Activated naive CD4-positive, alpha-beta T cell treated with anti-CD3 and anti-CD28 coated beads, Interleukin-2, amount 50 U/mL, for 16 hours (primary cell): ENCODE measurements at places on chromosomes 3 and 15.

DNA sequence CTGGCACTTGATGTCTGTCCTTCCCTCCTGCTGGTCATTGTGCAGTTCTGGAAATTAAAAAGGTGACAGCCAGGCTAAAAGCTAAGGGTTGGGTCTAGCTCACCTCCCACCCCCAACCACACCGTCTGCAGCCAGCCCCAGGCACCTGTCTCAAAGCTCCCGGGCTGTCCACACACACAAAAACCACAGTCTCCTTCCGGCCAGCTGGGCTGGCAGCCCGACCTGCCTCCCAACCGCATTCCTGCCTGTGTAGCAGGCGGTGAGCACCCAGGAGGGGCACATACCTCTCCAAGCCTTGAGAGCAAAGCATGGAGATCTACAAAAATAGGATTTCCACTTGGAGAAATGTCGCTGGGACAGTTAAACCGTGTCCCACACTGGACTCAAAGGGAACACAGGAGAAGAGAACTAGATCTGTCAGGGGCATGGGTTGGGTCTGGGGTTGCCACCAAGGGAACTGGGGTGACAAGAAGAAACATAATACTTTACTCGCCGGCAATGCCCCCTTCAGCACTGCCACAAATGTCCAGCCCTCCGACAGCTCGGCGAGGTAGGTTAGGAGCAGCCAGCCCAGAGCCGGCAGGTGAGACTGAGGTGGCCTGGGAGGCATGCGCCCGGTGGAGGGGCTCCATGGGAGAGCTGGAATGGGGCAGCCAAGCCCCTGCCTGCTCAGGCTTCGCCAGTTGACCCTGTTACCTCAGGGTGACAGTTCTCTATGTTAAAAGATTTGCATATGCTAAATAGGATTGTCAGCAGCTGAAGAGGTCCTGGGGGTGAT lies 52.2 kb downstream of the EXOG start:
- DNase-seq: no peak

DNA sequence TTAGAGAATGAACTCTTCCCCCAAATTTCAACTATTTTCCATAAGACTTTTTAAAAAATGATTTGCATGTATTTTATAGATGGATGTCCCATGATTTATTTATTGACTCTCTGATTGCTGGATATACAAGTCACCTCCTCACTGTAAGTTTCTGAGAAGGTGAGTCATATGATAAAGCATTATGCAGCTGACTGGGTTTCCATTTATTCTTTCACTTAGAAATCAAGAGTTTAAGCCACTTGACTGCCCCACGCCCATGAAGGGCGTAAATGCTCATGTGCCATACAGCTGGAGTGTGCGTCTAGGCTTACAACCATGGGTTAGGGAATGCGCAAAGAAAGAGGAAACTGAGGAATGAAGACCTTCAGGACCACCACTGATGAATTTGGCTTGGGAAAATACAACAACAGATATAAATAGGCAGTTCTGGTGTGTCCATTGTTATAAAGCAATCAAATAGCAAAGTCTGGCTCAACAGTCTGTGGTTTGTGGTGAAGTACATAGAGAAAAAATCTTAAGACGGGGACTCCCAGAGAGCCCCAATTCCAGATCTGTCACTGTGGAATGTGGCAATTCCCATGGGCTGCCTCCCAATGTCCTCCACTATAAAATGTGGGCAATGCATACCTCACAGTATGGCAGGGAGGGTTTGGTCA lies 20.3 kb downstream of the SLCO2A1 start:
- no peak for DNase-seq

GRCh38 chr3:145384307-145384706 lies 776.7 kb downstream of the PLOD2 start:
- DNase-seq: no peak

DNA sequence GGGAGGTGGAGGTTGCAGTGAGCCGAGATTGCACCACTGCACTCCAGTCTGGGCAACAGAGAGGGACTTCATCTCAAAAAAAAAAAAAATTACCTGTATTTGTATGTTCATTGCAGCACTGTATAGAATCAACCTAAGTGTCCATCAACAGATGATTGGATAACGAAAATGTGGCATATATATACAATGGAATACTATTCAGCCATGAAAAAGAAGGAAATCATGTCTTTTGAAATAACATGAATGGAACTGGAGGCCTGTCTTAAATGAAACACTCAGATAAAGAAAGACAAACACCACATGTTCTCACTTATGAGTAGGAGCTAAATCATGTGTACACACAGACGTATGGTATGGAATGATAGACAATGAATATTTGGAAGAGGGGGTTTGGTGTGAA lies 59.4 kb upstream of the MEF2A start:
- no peak for DNase-seq

DNA sequence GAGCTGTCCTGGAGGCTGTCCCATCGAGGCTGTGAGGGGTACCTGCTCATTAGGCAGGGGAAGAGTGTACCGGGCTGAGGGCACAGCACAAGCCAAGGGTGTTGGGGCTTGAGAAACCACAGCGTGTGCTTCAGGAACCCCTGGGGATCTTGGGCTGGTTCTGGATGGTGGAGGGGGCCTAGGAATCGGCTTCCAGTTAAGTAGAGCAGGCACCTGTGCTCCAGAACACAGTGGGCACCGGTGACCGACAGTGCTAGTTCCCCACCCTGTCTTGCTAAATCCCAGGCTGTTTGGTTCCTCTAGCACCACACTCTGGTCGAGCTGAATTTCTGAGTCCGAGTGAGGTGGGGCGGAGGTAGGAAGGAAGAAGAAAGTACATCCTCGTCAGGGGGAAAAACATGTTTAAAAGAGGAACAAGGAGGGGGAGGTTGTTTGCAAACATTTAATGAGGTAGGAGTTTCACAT lies 29.1 kb downstream of the SLC6A6 start:
- DNase-seq: no peak

DNA sequence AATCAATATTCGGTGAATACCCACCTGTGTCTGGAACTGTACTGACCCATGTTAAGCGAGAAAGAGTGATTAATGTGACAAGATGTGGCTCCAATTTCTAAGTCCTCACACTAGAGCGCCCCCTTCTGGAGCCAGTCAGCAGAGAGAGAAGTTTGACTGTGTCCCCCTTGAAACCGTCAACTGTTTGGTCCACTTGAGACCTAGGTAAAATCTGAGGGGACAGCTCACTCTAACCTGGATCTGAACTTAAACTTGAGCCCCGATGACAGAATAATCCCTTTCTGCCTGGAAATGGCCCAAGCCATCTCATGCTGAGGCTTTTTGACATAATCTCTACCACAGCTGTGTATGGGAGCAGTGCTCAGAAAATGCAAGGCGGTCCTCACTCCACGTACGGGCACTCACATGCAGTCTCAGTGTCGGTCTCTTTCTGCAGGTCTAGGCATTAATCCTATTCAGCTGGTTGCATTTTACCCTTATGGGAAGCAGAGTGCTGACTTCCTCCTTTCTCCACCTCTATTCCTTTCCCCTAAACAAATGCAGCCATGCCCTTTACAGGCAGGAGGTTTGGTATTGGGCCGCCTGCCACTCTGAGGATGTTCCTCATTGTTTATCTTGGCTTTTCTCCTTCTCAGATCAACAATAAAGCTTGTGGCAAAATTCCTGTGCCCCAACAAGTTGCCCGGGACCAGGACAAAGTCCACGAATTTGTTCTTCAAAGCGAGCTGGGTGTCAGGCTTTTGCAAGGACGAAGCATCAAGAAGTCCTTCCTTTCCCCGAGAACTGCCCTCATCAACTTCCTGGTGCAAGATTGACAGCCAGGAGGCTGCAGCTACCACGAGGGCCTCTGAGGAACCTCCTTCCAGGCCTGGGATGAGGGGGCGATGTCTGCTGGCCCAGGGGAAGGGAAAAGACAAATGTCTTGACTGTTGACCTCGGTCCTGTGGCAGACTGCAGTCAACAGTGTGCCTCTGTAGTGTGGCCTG lies 47.5 kb upstream of the LIMD1 start:
- DNase-seq: peak; percentile 22

- no peak for DNase-seq
These were observed 197.4 kb downstream of the ISL2 start for GRCh38 chr15:76533995-76534394.

GRCh38 chr3:81245043-81245442 lies 516.4 kb downstream of the GBE1 start:
- no peak for DNase-seq

DNA sequence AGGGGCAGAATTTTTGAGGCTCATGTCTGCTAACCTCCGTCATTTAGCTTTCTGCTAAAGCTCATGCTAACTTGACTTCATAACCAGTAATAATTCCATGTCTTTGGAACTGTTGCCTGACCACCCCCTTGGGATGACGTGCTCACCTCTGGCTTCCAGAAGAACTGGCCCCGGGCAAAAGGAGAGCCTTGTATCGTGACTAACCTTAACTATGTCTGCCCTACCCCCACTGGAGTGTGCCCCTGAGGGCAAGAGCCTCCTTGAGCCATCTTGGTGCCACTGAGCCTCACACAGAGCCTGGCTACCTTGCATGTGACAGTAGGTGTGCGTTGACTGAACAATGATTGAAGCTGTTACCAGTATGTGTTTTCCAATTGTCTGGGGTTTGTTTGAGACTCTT lies 4.7 kb downstream of the LRRK1 start:
- DNase-seq: no peak

DNA sequence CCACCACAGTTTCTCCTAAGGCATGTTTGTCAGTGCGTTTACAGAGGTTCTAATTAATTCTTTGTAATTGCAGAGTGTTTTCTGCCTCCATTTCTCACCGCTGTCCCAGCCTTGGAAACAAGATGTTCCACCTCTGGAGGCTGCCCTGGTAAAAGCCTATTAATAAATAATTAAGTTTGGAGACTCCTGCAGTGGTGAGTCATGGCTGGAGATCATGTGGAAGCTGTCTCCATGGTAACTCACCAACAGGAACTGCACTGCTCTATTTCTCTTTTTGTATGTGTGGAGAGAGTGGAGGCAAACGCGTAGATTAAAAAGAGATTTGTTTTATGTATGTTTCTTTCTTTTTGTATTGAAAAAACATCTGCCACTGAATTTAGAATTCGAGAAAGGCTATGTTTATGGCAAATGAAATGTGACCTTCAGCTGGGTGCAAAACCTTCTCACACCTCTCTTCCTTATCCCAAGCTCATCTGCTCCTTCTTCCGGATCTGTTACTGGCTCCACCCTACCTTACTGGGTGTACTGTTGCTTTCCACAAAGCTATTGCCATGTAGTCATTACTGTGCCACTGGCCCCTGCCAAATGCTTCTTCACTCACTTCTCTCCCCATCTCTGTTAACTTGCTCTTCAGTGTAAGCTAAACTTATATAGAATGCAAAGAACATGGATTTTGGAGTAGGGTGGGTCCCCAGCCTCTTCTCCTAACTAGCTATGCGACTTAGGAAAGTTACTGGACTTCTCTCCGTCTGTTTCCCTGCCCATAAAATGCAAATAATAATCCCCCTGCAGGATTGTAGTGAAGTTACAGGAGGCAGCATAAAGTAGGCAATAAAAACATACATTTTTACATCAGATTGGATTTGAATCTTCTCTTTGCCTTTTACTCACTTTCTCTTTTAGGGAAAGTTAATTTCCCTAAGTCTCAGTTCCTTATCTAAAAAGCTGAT lies 778.5 kb downstream of the NTRK3 start:
- no peak for DNase-seq

DNA sequence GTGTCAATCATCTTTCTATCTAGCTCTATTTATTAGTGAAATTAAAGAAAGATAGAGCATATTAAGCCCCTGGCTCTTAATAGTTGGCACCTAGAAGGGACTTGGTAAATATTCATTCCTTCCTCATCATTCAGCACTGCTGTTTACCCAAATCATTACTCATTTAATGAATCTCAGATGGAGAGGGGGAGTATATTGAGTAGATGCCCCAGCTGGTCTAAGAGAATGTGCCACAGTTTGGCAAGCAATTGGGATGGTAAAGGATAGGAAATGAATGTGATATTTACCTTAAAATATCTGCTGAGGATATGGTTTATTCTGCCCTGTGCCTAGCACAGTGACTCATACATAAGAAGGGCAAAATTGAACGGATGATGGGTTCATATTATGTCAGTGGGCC lies 6.0 kb downstream of the IL1RAP start:
- no peak for DNase-seq

DNA sequence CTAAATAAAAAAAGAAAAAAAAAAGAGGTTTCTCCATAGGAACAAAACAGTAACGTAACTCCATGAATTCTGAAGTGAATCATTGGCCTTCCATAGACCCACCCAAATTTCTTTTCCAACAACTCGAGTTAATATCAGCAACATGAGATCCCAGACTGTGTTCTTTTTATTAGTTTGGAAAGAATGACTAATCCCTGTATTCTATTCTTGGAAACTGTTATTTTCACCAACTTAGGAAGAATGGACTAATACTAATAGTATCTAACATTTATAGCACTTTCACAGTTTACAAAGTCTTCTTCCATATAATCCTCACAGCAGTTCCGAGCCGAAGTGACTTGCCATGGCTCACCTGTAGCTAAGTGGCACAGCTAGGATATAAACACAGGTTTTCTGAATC lies 72.7 kb upstream of the SLC4A7 start:
- no peak for DNase-seq

DNA sequence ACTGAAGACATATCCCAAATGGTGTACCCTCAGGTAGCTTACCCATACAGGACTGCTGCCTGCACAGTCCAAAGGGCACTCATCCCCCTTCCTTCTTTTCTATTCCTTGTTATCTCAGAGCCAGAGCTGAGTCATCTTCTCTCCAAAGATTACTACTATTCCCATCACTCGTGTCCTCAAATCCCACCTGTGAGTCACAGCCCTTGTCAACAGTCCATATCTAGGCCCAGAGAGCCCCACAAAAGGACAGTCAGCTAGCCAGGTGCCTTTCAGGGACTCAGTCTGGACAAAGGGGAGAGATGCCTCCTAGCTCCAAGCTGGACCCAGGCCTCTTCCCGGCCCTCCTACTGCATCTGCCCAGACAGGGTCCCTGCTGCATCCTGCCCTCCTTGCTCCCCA lies 11.0 kb downstream of the PARP16 start:
- DNase-seq: no peak

- DNase-seq: no peak
These were observed 6.3 kb downstream of the HTR3D start for GRCh38 chr3:184037816-184038215.

GRCh38 chr15:29990035-29990434 lies 92.7 kb upstream of the GOLGA8J start:
- DNase-seq: no peak

GRCh38 chr3:194075088-194075615 lies 60.8 kb upstream of the HES1 start:
- no peak for DNase-seq

- DNase-seq: peak; percentile 33
These were observed 56.8 kb downstream of the GPR171 start for GRCh38 chr3:151146071-151146730.

DNA sequence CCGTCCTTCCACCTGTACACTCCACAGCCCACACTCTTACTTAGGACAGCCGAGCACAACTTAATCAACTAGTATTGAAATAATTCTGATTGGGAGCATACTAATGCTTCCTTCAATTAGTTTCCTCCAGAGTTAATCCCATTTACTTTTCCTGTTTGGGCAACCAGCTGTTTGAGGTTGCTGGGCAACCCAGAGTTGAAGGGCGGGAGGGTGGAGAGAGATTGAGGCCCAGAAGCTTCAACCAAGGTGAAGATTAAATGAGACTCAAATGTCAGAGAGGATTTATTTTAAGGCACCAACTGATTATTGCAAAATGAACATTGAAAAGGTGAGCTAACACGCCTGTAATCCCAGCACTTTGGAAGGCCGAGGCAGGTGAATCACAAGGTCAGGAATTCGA lies 428.5 kb upstream of the SEMA6D start:
- no peak for DNase-seq

- DNase-seq: no peak
These were observed 66.4 kb upstream of the CFAP20DC start for GRCh38 chr3:59116233-59116537.
